ENCODE measurements at places on chromosomes 7 and 10. TPM values are rescaled to one million over a fixed set of nuclear protein-coding genes. Genes with fewer than 3 reads are reported as not detected.

The ARHGEF5 gene
- 2.6 TPM for total RNA-seq

The SPDYE11 gene
- not detected for total RNA-seq

The TMEM60 gene
- 15.3 TPM for total RNA-seq

DNA sequence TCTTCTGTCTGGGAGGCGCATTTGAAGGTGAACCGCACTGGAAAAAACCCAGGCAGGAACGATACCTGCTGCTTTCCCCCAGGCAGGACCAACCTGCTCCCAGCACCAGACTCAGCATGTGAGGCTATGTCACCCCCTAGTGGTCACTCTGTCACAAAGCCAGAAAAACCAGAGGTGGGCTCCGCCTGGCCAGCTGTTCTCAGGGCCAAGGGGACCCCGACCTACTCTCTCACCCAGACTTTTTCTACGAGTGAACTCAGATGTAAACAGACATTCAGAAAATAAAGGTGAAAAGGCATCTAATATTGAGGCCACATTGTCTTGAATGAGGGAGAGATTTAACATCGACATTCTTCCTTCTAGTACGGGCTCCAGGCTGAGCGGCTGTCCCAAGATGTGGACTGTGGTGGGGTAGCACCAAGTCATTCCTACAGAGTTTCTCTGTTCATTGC is 117.3 kb downstream of the PRKAG2 start:
- H3K36me3 ChIP-seq = no peaks in the 10 kb centered on the region
- DNase-seq = peak; percentile 35
- H3K27me3 ChIP-seq = peaks cover 14% of the 10 kb centered on the region

DNA sequence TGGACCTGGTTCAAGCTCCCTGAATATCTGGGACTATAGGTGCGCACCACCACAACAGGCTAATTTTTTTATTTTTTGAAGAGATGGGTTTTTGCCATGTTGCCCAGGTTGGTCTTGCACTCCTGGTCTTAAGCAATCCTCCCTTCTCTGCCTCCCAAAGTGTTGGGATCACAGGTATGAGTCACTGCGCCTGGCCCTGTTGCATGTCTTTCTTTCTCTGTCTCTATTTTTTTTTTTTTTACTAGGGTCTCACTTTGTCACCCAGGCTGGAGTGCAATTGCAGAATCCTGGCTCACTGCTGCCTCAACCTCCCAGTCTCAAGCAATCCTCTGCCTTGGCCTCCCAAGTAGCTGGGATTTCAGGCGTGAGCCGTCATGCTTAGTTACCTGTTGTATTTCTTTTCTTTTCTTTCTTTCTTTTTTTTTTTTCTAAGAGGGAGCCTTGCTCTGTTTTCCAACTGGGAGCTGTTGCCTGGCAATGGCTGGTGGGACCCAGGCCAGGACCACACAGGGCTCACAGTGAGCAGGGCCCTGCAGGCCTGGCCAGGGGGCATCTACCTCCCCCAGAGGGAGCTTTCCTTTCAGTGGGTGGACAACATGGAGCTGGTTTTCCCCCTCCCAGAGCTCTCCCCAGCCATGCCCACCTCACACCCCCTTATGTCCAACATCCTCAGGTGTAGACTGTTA is 6.0 kb downstream of the MYL7 start:
- peaks cover 2% of the 10 kb centered on the region for H3K27me3 ChIP-seq
- no peak overlapping the region for H3K4me3 ChIP-seq
- DNase-seq = peak; percentile 44

The ZNF853 gene
- 16.2 TPM for total RNA-seq

DNA sequence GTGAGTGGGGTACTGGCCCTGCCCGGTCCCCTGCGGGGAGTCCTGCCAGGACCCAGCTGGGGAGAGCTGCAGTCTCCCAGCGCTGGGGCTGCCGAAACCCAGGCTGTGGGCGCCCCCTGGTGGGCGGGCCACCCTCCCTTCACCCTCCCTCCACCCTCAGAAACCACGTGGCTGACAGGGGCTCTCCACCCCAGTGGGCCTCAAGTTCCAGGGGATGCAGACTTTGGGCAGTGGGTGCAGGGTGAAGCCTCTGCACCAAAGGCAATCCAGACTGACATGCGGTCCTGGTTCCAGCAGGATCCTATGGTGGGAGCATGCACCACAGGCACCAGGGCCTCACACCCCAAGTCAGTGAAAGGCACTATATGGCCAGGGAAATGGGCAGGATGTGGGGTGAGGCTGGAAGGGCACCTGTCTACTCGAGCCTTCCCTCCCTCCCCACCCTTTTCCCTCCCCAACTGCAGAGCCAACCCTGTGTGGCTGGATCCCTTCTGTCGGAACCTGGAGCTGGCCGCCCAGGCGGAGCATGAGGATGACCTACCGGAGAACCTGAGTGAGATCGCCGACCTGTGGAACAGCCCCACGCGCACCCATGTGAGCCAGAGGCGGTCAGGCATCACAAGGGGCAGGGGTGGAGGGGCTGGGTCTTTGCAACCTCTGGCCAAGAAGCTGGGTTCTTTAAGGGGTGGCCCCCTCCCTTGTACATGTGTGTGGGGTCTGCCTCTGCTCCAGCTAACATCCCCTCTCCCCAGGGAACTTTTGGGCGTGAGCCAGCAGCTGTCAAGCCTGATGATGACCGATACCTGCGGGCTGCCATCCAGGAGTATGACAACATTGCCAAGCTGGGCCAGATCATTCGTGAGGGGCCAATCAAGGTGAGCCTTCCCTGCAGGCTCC is 38.8 kb downstream of the PSAP start:
- peaks cover 10% of the 10 kb centered on the region for H3K27me3 ChIP-seq
- H3K27ac ChIP-seq = no peak overlapping the region
- no peak for DNase-seq
- no peak overlapping the region for H3K4me3 ChIP-seq
- H3K36me3 ChIP-seq = peaks cover 19% of the 10 kb centered on the region

The FXYD4 gene
- total RNA-seq = not detected

GRCh38 chr10:102473445-102474331 is 22.3 kb upstream of the C10orf95 start:
- H3K36me3 ChIP-seq = no peaks in the 10 kb centered on the region
- H3K27ac ChIP-seq = no peak overlapping the region
- H3K4me3 ChIP-seq = no peak overlapping the region
- no peaks in the 10 kb centered on the region for H3K27me3 ChIP-seq
- DNase-seq = no peak

The DNAJB9 gene
- total RNA-seq = 29.2 TPM

- H3K27me3 ChIP-seq = no peaks in the 10 kb centered on the region
- no peak overlapping the region for H3K4me3 ChIP-seq
- DNase-seq = no peak
- H3K36me3 ChIP-seq = peaks cover 30% of the 10 kb centered on the region
- H3K27ac ChIP-seq = no peak overlapping the region
- no peaks in the 10 kb centered on the region for H3K4me1 ChIP-seq
These were observed 34.1 kb downstream of the BLVRA start for GRCh38 chr7:43792471-43793150.

- no peaks in the 10 kb centered on the region for H3K27me3 ChIP-seq
- H3K27ac ChIP-seq = no peak overlapping the region
- peaks cover 4% of the 10 kb centered on the region for H3K36me3 ChIP-seq
- peaks cover 10% of the 10 kb centered on the region for H3K4me1 ChIP-seq
- DNase-seq = peak; percentile 69
- H3K4me3 ChIP-seq = no peak overlapping the region
These were observed 591 bp downstream of the UBE2H start for GRCh38 chr7:129952086-129952652.

DNA sequence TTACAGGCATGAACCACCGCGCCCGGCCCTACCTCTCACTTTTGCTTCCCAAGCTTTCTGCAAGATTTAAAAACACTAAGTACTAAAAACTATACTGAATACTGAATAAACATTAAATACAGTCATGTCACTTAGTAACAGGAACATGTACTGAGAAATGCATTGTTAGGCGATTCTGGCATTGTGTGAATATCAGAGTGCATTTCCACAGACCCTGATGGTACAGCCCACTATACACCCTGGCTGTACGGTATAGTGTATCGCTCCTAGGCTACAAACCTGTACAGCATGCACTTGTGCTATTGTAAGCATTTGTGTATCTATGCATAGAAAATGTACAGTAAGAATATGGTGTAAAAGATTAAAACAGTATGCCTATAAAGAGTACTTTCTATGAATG is 29.1 kb downstream of the PDIA4 start:
- peaks cover 5% of the 10 kb centered on the region for H3K4me1 ChIP-seq
- DNase-seq = no peak
- H3K27ac ChIP-seq = no peak overlapping the region
- peaks cover 9% of the 10 kb centered on the region for H3K36me3 ChIP-seq
- no peak overlapping the region for H3K4me3 ChIP-seq

The TPST1 gene
- 30.0 TPM for total RNA-seq

DNA sequence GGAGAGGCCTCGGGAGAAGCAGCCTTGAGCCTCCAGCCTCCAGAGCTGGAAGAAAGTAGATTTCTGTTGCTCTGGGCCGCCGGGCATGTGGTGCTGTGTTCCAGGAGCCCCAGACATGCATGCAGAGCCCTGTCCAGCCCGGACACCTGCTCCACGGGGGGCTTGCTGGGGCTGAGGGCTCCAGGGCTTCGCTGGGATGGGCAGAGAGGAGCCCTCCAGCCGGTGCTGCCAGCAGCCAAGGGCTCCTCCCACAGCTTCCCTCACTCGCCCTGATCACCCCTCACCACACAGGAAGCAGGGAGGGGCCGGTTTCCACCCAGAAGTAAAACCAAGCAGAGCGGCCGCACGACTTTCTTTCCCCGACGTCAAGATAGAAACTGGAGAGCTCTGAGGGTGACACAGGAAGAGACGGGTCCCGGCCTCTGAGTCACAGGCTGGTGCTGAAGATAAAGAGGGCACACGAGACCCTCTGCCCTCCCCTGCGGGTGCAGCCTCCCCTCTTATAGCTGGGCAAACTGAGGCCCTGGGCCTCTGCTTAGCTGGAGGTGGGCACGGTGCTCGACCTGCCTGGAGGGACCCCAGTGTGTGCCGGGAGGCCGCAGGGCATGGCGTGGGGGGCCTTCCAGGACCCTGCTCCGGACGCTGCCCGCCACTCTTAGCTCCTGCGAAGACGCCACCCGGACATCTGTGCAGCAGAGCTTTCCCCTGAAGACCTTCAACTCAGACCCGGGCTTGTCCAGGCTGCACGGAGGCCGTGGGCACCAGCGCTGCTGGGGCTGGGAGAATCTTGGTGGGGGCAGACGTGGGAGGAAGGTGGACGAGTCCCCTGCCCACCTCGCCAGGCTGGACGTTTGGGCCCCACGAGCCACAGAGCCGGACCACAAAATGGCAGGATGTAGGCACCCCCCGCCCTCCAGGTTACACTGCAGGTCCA is 31.1 kb downstream of the ADAP1 start:
- no peak overlapping the region for H3K27ac ChIP-seq
- DNase-seq = peak; percentile 87
- H3K4me1 ChIP-seq = peaks cover 17% of the 10 kb centered on the region
- H3K36me3 ChIP-seq = no peaks in the 10 kb centered on the region
- H3K4me3 ChIP-seq = no peak overlapping the region
- no peaks in the 10 kb centered on the region for H3K27me3 ChIP-seq

The SEMA3D gene
- 2.0 TPM for total RNA-seq

DNA sequence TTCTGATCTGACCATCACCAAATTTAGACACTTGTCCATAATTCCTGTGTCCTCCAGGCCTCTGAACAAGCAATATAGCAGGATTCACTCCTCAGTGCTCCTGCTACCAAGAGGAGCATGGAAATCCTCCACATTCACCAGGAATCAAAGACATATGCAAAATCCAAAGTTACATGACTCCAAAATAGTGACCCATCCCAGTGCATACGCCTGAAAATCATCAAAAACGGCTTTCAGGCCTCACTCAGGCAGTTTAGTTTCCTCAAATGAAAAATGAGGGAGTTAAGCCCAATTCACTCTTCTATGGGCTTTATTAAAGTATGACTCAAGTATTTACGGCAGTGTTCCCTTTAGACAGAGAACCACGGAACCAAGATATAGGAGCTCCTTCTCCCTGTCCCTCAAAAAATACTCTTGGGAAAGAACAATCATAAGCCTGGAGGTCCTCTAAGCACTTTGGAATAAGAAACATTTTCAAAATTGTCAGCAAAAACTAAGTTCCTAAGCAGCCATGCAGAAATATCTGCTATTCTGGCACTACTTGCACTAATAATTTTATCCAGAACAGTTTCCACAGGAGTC is 240.7 kb downstream of the PARD3 start:
- H3K4me1 ChIP-seq = peaks cover 13% of the 10 kb centered on the region
- DNase-seq = no peak
- no peak overlapping the region for H3K4me3 ChIP-seq
- no peaks in the 10 kb centered on the region for H3K27me3 ChIP-seq
- no peaks in the 10 kb centered on the region for H3K36me3 ChIP-seq
- H3K27ac ChIP-seq = no peak overlapping the region

GRCh38 chr7:4642468-4643203 is 39.5 kb upstream of the FOXK1 start:
- DNase-seq = peak; percentile 21
- peaks cover 13% of the 10 kb centered on the region for H3K4me1 ChIP-seq
- peak overlapping the region; percentile 84 for H3K4me3 ChIP-seq
- no peaks in the 10 kb centered on the region for H3K36me3 ChIP-seq
- peak overlapping the region; percentile 82 for H3K27ac ChIP-seq
- H3K27me3 ChIP-seq = no peaks in the 10 kb centered on the region

GRCh38 chr10:96998329-96998888 is 166.3 kb downstream of the LCOR start:
- no peaks in the 10 kb centered on the region for H3K27me3 ChIP-seq
- H3K36me3 ChIP-seq = no peaks in the 10 kb centered on the region
- no peak overlapping the region for H3K4me3 ChIP-seq
- H3K27ac ChIP-seq = no peak overlapping the region

GRCh38 chr10:3399756-3400155 is 227.2 kb upstream of the PITRM1 start:
- H3K27me3 ChIP-seq = no peaks in the 10 kb centered on the region
- no peaks in the 10 kb centered on the region for H3K36me3 ChIP-seq
- H3K27ac ChIP-seq = peak overlapping the region; percentile 95
- H3K4me1 ChIP-seq = peaks cover 57% of the 10 kb centered on the region
- DNase-seq = no peak

DNA sequence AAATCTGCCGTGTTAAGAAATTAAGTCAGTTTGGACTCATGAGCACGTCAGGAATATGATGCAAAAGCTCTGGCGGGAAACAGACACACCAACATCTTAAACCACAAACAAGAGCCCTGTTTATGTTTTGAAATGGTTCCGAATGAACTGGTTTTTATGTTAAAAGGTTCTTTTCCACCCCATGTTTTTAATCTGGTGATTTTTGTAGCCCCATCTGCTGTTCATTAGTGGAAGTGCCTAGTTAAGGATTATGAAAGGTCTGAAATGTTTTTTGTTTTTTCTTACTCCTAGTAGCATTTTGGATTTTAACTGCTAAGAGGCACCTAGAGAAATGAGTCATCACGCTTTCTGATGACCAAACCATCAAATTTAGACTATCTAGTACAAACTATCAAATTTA is 404.1 kb upstream of the MKI67 start:
- H3K27me3 ChIP-seq = peaks cover 19% of the 10 kb centered on the region
- no peak for DNase-seq
- H3K4me1 ChIP-seq = peaks cover 6% of the 10 kb centered on the region
- H3K27ac ChIP-seq = no peak overlapping the region
- H3K36me3 ChIP-seq = no peaks in the 10 kb centered on the region

The PTPRZ1 gene
- 2.0 TPM for total RNA-seq

All from chondrocyte (in vitro differentiated cells).